GF-D8 (cell line): ENCODE measurements at places on chromosomes 4 and X.

- no peak for DNase-seq
Observed at GRCh38 chrX:39896951-39897740, 200.6 kb downstream of the BCOR start.

DNA sequence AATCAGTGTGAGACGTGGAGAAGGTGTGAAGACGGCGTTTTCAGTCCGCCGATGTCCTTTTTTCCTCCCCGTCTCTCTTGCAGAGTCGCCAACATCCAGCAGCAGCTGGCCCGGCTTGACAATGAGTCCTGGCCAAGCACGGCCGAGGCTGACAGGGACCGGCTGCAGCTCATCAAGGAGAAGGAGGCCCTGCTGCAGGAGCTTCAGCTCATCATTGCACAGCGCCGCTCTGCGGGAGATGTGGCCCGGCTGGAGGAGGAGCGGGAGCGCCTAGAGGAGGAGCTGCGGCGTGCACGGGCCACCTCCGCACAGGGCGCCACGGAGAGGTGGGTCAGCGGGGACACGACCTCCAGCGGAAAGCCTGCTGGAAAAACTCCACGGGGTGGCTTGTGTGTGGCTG lies 47.1 kb upstream of the CLCN4 start:
- DNase-seq, result no peak

DNA sequence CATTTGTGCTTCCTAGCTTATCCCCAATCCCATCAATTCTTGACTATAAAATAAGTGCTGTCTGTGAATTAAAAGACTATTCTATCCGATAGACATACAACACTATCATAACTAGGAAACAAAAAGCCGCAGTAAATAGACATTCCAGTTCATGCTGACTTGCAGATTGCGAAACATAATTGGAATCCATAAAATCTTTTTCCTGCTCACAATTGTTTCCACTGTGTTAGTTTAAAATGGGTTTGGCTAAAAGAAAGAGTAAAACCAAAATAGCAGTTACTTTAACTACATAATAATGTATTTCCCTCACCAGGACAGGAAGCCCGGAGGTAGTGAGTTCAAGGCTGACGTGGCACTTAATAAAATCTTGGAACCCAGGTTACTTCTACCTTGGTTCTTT lies 17.2 kb downstream of the SMIM31 start:
- DNase-seq, result no peak

- DNase-seq, result no peak
Observed at GRCh38 chr4:82489076-82489475, 58.7 kb downstream of the ENOPH1 start.

DNA sequence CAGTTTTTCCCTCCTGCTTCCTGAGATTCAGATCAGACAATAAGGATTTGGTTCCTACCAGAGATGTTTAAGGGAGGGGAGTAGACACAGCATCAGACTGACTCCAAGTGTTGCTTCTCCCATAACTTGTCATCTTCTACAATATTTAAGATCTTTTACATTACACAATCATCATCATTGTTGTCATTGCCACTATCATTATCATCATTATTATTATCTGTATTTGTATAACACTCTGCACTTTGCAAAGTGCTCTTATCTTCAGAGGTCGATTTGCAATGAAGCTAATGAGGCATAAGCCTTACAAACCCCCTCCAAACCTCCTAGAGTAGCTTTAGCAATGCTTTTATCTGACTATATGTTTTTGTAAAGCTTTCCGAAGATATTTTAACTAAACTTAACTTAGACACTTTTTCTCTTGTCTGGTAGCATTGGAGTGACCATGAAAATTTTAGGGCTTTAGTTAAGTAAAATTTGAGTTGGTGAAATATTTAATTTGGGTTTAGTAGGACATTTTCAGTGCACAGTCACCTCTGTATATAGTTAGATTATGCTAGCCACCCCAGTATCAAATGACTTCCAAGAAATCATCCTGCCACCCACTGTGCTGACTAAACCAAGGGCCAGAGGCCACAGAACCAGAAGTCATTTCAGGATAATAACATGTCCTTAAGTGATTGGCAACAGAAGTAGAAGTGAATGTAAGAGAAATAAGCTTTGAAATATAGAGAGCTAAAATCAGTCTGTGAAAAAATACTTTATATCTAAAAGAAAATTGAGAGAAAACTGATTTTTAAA lies 124.2 kb upstream of the NRK start:
- no peak for DNase-seq

DNA sequence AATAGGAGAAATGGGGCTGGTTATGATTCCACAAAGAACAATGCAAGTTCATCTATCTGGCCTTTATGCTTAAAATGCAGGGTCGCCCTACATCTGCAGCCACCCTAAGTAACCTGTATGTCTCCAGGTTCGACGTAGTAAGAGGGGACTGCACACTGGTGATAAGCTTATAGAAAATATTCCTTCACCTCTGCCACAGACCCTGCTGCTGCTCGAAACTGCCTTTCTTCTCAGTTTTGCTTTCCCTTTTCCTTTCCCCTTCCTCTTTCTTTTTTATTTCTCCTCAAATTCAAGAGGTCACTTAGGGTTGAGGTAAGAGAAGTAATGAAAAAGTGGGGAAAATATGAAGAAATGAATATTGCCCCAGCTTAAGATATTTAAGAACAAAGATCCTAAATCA lies 123.5 kb downstream of the DCHS2 start:
- DNase-seq, result no peak

DNA sequence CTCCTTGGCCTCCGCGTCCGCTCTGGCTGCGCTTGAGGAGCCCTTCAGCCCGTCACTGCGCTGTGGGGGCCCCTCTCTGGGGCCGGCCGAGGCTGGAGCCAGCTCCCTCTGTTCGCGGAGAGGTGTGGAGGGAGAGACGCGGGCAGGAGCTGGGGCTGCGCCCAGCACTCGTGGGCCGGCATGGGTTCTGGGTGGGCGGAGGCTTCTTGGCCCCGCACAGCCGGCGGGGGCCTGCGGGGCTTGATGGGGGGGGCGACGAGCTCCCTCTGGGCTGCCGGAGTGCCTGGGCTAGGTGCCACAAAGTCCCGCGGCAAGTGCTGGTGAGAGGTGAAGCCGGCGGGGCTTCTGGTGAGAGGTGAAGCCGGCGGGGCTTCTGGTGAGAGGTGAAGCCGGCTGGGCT lies 61.9 kb downstream of the ANKRD50 start:
- DNase-seq, result no peak

GRCh38 chr4:101009471-101009870 lies 337.9 kb downstream of the PPP3CA start:
- no peak for DNase-seq

GRCh38 chrX:70454441-70455365 lies 10.1 kb downstream of the DLG3 start:
- DNase-seq, result no peak

- DNase-seq, result no peak
Observed at GRCh38 chr4:130632731-130633604, 1537.0 kb downstream of the C4orf33 start.

DNA sequence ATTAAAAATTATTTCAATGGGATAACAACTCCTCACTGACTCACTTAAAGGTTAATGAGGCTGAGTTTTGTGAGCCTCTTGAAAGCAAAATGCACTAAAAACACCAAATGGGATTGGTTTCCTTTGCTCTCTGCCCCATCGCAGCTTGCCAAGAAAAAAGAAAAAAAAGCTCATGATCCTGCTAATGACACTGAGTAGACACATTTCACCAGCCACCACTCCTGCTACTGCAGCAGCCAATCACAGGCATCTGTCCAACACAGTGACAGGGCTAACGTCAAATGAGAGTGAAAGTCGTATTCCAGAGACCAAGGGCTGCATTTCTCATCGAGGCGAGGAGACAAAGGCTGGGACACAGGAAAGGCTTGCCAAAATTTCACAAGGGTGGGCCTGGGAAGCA lies 5.2 kb downstream of the APBB2 start:
- DNase-seq, result no peak

- no peak for DNase-seq
Observed at GRCh38 chrX:8067754-8068462, 103.2 kb downstream of the VCX2 start.

DNA sequence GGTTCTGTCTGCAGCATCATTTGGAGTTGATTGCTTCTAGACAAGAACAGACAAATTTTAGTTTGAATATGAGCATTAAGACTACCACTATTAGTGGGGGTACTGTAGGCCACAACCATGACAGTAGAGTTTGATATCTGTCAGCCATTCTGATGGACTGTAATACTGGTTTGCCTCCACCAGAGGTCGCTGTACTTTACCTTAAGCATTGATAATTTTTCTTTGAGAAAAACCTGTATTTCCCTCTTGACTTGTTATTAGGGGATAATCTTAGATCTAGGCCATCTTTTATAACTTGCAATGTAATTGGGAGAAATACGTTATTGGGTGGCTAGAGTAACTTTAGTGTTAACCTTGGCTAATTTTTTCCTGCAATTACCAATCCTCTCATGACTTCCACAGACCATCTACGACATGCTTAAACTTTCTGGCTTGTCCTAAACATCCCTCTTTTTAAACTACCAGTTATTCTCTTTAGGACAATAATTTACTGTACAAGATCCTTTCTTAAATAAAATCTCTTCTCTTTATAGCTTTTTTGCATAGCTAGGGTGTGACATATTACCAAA lies 562.4 kb downstream of the MAGEB5 start:
- DNase-seq, result no peak

DNA sequence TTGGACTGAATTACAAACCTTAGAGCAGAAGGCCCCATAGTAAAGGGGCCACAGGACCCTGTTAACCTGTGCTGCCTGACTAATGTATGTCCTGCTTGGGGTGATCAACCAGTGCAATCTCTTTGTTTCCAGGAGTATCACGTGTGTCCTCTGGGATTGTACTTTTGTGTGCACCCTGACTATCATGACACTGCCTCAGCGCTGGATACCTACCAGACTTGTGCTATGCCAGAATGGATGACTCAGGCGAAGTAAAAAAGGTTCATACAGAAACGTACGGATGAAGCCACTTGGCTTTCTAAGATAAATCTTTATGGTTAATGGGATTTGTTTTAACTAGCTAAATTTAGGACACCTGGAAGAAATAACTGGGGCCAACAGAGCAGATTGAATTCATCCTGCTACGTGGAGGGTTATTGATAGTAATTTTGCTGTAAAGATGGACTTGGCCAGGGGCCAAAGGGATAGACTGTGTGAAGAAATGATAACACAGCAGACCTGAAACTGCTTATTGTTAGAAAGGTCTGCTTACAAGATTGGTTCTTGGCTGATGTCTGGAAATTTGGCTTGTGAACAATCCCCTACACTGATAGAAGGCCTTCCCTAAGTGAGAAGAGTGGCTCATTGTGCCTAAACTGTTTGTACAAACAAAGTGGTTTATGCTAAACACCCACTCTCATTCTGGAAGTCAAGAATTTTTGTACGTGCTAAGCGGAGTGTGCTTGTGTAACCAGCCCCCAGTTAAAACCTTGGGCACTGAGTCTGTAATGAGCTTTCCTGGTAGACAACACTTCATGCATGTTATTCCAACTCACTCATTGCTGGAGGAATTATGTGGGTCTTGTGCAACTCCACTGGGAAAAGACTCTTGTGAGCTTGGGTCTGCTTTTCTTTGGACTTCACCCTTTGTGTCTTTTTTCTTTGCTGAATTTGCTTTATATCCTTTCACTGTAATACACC lies 750.5 kb upstream of the HTR2C start:
- DNase-seq, result no peak

GRCh38 chr4:20026456-20026855 lies 225.2 kb upstream of the SLIT2 start:
- DNase-seq, result no peak

DNA sequence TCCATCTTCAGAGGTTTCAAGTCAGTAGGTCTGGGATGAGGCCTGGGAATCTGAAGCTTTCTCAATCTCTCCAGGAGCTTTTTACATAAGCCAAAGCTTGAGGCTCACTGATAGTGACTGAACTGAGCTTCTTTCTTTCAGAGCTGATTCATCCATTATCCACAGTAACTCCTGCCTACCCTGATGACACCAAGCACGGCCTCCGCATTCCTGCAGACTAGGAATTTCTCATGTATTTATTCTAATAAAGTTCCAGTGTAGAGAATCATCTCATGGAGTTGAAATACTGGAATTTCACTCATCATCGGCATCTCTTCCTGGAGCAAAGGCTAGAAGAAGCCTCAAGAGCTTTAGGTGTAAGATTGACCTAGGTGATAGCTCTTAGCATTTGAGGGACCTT lies 12.1 kb upstream of the DCTD start:
- DNase-seq, result no peak

DNA sequence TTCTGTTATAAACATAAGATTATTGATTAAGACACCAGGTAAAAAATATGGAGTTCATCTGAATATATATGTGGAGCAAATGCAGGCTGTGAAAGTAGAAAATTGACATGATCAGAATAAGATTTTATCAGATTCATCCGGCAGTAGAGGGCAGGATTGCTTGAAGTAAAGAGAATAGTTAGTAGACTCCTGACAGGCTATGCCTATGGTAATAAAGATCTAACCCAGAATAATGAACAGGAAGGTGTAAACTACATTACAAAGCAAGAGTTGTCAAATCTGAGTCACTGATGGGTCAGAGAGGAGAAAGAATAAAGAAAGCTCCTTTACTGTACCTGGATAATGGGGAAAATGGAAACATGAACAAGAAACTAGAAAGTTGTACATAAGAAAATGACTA lies 20.8 kb upstream of the TMEM184C start:
- DNase-seq, result no peak

- DNase-seq, result no peak
Observed at GRCh38 chr4:105451346-105451745, 22.5 kb downstream of the PPA2 start.

GRCh38 chrX:47581731-47582647 lies at the start of gene TIMP1:
Gene TIMP1 (plus strand): TSS chrX:47582436. CDS start chrX:47583416, 980 bp downstream.
- peak; percentile 64 for DNase-seq

DNA sequence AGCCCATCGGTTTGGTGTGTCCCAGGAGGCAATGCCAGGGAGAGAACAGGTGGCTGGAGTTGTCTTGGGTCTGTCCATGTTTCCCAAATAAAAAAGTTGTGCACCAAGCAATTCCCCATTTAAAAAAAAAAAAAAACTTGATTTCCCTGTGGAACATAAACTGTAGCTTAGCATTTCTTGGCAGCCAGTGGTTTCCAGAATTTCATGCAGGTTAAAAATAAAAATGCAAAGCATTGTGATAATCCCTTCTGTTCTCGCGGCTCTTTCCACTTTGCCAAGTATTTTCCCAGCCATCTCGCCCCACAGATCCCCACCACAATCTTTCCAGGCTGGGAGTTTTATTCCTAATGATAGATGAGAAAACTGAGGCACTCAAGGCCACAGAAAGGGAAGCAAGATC lies 51.4 kb upstream of the MSX1 start:
- no peak for DNase-seq

GRCh38 chr4:8179074-8179473 lies 20.0 kb upstream of the SH3TC1 start:
- DNase-seq, result no peak
